SJCRH30 (cell line): ENCODE measurements at places on chromosomes 3 and 15. TPM values are rescaled to one million over a fixed set of nuclear protein-coding genes. Genes with fewer than 3 reads are reported as not detected.
A peak's percentile ranks its signal among the peaks of the same experiment; 100 is the strongest.

Gene SLC6A6
- 10.5 and 10.9 TPM in 2 replicates for total RNA-seq

GRCh38 chr15:95295896-95296625 is 1034.4 kb upstream of the NR2F2 start:
- H3K36me3 ChIP-seq: no peaks in the 10 kb centered on the region
- no peaks in the 10 kb centered on the region for H3K27me3 ChIP-seq
- H3K4me1 ChIP-seq: peaks cover 41% of the 10 kb centered on the region
- DNase-seq: peak; percentile 39

Gene TMEM62
- total RNA-seq: 3.0 and 3.1 TPM in 2 replicates

- DNase-seq: peak; percentile 1
- H3K27me3 ChIP-seq: no peaks in the 10 kb centered on the region
- 0 out of 2 replicates have a peak, but pooled peaks cover 2% of the 10 kb centered on the region for H3K4me1 ChIP-seq
- no peak overlapping the region for H3K27ac ChIP-seq
- H3K4me3 ChIP-seq: no peak overlapping the region
Measured at GRCh38 chr3:31361371-31362273, 171.1 kb upstream of the STT3B start.

- DNase-seq: no peak
- H3K27ac ChIP-seq: no peak overlapping the region
- no peaks in the 10 kb centered on the region for H3K27me3 ChIP-seq
Measured at GRCh38 chr3:127387119-127387518, 99.3 kb upstream of the PRR20G start.

DNA sequence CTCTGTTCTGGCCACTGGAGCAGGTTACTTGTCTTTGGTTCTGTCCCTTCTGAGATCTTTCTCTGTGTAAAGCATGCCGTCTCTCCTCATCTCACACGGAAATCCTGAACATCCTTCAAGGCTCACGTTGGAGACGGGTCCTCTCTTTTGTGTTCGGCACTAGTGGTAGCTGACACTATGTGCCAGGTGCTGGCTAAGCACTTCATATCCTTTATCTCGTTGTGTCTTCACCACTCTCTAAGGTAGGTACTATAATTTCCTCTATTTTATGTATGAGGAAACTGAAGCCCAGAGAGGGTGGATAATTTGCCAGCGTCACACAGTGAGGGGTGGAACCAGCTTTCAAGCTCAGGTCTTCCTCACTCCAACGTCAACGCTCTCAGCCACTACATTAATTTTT is 1.2 kb downstream of the IFT122 start:
- H3K4me1 ChIP-seq: peaks cover 9% of the 10 kb centered on the region
- peaks cover 12% of the 10 kb centered on the region; the same call in 1 of the 2 replicates for H3K36me3 ChIP-seq
- no peak overlapping the region for H3K27ac ChIP-seq
- no peak for DNase-seq
- no peaks in the 10 kb centered on the region for H3K27me3 ChIP-seq
- peak overlapping the region; percentile 76 for H3K4me3 ChIP-seq

DNA sequence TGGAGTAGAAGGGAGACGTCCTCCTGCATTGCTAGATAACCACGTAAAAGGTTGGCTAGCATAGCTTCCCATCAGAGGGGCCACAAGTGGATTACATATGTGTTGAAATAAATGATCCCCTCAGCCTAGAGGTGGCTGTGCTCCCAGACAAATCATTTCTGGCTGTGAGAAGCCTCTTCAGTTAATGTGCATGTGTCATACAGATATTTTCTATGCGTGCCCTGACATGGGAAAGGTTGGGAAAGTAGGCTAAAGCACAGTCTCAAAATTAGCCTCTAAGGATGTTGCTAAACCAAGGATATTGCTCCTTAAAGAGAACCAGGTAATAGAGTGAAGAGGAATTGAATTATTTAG is 17.8 kb downstream of the USP3 start:
- no peak for DNase-seq
- H3K4me1 ChIP-seq: no peaks in the 10 kb centered on the region
- no peak overlapping the region for H3K27ac ChIP-seq
- no peak overlapping the region for H3K4me3 ChIP-seq
- no peaks in the 10 kb centered on the region for H3K36me3 ChIP-seq

DNA sequence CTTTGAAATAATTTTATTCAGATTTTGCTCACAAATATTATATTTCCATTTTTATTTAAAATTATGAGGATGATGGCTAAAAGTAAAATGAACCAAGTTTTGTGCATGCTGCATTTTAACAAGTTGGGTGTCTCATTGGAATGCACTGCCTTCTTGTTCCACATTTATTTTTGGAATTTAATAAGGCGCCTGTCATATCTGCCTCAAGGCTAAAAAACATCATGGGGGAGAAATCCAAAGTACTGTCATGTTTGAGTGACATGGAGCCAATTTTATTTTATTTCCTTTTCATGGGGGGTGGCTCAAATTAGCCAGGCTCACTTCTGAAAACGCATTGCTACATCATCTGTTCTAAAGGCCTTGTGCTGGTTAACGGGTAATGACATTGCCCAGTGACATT is 205.1 kb downstream of the ROBO2 start:
- no peaks in the 10 kb centered on the region for H3K4me1 ChIP-seq
- no peak for DNase-seq
- H3K4me3 ChIP-seq: no peak overlapping the region
- H3K27ac ChIP-seq: no peak overlapping the region
- no peaks in the 10 kb centered on the region for H3K36me3 ChIP-seq

DNA sequence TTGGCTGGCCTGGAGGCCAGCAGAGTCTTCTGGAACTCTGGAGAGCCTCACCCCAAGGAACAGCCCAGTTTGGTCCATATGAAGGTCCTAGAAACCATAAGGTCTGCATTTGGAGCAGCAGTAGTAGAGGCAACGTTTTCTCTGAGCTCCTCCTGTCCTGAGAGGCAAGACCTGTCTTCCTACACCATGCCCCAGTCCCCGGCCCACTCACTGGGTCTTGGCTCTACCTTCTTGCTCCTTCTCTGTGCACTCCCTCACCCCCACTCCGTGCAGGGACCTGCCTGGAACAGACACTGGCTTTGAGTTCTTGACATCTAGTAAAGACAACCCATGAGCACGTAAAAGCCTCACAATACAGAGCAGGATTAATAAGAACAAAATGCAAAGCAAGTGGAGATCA is 76.6 kb downstream of the CHRD start:
- no peak overlapping the region for H3K4me3 ChIP-seq
- no peak overlapping the region for H3K27ac ChIP-seq
- H3K36me3 ChIP-seq: no peaks in the 10 kb centered on the region
- H3K27me3 ChIP-seq: no peaks in the 10 kb centered on the region

DNA sequence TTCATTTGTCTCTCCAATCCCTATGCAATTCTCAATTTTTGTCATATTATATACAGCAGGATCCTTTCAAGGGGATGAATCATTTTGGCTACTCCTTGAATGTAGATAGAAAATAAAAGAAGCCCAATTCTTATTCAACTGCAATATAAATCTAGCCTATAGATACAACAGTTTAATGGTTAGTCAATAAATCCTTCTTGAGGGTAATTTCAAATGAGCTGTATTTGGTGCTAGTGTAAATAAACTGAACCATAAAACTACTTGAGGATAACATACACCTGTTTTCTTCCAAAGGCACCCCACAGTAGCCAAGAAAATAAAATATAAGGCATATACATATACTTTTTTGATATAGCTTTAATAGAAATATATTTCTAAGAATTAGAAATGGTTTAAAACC is 830.3 kb downstream of the ROBO1 start:
- no peak for DNase-seq
- H3K36me3 ChIP-seq: no peaks in the 10 kb centered on the region
- H3K4me3 ChIP-seq: no peak overlapping the region
- no peaks in the 10 kb centered on the region for H3K27me3 ChIP-seq

DNA sequence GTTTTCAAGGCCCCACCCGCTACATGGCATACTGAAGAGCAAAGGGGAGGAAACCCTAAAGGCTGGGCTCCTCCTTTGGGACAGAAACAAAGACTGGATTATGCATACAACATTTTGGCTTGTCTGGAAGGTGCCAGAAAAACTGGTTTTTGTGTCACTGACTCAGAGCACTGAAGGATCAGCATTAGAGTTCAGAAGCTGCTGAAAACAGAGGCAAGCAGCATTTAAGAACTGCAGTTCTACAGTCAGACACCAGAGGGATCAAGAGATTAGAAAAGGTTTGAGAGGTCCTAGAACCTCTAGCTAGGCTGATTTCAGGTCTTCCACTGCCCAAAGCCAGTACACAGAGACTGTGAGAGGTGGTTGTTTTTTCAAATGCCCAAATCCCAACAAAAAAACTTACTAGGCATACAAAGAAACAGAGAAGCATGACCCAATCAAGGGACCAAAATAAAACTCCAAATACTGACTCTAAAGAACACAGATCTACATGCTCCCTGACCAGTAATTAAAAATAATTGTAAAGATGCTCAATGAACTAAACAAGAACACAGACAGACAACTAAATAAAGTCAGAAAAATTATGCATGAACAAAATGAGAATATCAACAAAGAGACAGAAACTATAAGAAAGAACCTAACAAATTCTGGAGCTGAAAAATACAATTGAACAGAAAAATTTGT is 91.2 kb downstream of the SENP2 start:
- H3K36me3 ChIP-seq: peaks cover 53% of the 10 kb centered on the region
- H3K4me3 ChIP-seq: no peak overlapping the region
- no peaks in the 10 kb centered on the region for H3K27me3 ChIP-seq
- H3K4me1 ChIP-seq: no peaks in the 10 kb centered on the region
- no peak overlapping the region for H3K27ac ChIP-seq
